ENCODE measurements at places on chromosomes 1 and 21.

- no peak for DNase-seq
Observed at GRCh38 chr1:213661302-213661701, 326.5 kb upstream of the PROX1 start.

DNA sequence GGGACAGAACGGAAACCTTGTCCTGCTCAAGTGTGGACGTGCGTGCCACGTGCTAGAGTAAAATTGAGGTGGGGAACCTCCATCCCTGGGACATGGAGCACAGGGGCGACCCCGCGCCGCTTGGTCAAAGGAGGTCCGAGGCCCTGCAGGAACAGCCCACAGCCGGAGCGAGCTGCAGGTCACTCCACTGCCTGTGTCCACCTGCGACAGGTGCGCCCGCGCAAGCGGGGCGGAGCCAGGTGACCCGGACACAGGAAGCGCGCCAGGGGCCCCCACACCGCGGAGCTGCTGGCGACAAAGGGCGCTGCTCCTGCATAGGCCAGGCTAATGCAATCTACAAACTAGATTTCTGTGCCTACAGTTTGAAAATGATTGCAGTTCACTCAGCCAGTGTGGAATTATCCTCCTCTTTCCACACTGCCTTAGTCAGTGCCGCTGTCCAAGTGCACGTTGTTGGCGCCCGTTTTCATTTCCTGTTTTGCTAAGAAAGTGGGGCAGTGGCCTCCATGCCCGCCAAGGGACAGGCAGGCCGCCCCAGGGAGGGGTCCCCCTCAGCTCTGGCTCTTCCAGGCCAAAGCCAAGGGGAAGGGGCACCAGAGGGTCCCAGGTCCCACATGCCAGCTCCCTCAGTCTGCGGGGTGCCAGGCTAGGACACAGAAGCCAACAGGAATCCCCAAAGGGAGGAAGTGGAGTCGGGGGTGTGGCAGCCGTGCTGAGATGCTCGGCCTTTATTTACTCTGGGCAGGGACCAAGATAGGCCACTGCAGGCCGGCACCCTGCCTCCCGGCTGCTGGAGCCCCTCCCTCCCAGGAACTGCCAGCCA is 4.3 kb upstream of the NADK start:
- no peak for DNase-seq

GRCh38 chr1:167563579-167564246 is 10.2 kb upstream of the CREG1 start:
- DNase-seq, result no peak

DNA sequence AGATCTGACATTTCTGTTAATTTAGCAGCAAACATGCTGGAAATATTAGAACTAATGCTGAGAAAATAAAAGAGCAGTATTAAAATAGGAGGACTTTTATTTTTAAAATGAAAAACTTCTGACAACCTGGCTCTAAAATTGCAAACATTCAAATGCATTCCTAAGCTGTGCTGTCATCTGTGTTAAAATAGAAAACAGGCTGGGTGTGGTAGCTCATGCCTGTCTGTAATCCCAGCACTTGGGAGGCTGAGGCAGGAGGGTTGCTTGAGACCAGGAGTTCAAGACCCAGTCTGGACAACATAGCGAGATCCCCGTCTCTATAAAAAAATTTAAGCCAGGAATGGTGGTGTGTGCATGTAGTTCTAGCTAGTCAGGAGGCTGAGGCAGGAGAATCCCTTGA is 44.6 kb downstream of the MIGA1 start:
- DNase-seq, result no peak

- DNase-seq, result no peak
Observed at GRCh38 chr1:99469550-99469971, 176.4 kb upstream of the PALMD start.

- DNase-seq, result no peak
Observed at GRCh38 chr1:227318853-227319607, 738 bp upstream of the CDC42BPA start.

- DNase-seq, result no peak
Observed at GRCh38 chr1:76340056-76340455, 265.5 kb downstream of the ST6GALNAC3 start.

DNA sequence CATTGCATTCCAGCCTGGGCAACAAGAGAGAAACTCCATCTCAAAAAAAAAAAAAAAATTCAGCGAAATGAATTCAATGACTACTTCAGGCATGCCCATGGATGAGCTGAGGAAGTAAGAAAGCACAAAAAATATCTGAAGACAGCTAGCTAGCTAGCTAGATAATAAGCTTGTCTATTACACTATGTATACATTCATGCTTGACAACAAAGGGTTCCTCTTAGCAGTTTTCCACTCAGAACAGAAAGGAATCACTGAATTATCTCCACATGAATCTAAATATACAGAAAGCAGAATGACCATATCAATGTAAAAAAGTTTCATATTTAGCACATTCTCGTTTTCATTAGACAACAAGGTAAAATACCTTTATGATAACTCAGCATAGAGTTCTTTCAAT is 32.1 kb downstream of the USP48 start:
- DNase-seq, result no peak

DNA sequence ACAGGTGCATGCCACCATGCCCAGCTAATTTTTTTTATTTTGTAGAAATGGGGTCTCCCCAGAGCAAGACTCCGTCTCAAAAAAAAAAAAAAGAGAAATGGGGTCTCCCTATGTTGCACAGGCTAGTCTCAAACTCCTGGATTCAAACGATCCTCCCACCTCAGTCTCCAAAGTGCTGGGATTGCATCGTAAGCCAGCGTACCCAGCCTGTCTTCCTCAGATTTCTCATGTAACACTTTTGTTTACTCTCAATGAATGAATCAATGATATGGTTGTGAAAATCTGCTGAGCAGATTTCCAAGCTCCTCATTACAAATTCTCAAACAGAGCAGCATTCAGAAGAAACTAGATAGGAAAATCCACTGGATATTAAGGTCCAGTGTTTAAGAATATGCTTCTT is 6.6 kb downstream of the CMPK1 start:
- DNase-seq, result no peak

- DNase-seq, result no peak
Observed at GRCh38 chr21:34201001-34201400, 127.6 kb downstream of the MRPS6 start.

DNA sequence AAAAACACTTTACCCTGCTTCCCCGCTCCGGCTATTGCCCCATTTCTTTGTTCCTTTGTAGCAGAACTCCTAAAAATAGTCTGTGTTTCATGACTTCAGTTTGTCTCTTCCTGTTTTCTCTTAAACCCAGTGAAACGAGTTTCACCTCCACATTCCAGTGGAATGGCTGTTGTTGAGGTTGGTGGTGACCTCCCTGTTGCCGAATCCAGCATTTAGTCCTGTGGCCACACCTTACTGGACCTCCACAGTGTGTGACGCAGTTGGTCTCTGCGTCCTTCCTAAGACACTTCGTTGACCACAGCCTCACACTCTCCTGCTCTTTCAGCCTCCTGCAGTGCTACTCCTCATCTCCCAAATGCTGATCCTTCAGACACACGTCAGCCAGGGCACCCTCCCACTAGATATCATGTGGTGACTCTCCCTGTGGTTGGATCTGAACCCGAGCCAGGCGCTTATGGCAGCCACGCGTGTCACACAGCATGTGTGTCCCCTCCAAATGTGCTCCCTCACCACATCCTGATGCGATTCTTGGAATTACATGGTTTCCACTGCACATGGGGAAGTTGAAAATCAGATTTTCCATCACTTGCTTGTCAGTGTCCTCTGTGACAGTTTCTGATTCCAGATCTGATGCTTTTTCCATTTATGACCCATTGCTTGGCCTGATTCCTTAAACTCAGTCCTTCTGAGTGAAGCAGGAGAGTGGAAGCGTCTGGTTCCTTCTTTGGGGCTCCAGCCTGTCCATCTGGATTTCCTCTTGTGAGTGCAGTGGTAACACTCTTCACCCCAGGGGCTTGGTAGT is 99.1 kb upstream of the ARTN start:
- peak; percentile 60 for DNase-seq

- no peak for DNase-seq
Observed at GRCh38 chr21:23861911-23862504, 1745.3 kb downstream of the MRPL39 start.

DNA sequence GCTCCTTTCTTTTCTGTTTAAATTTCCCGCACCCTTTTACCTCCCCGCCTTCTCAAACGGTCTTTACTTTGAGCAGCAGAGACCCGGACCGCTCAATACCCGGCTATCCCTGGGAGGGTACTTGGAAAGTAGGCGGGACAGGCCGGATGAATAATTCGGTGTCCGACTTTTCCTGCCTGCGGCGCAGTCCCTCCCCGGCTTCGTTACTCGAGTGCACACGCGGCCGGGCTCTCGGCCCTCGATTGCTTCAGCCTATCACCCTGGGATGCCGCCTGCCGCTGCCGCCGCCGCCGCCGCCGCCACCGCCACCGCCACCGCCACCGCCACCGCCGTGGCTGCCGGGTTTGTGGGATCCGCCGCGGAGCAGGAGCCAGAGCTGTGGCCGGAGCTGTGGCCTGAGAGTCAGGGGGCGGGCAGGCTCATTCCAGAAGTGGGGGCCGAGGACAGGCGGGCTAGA is 382 bp upstream of the RASAL2 start:
- peak; percentile 27 for DNase-seq

DNA sequence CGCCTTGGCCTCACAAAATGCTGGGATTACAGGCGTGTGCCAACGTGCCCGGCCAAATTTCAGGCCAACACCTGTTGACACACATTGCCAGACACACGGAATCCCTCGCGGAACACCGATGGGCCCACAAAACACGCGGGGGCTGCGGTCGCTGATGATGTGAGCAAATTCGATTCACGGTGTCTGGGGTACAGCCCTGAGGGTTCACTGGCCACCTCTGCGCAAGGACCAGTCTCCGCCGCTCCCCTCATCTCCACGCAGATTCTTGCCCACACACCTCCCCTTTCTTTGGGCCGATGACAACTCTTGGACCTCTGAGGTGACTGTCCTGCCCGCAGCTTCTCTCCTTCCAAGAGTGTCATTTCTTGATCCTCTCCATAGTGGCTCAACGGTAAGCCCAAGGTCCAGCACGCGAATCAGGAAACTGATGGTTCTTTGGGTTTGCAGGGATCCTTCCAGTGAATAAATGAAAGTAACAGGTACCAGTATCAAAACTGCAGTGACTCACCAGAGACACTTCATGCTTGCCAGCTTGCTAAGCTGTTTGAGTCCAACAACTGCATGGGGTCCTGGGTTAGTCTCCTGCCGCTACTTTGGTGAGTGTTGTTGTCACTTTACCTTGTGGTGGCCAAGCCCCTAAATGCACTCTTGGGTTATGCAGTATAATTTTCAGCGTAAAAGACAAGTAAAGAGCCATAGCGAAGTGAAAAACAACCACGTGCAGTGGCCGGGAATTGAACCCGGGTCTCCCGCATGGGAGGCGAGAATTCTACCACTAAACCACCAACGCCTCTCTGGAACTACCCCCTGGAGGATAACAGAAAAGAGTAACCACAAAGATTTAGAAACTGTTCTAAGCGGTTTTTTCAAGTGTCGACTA is 11.0 kb upstream of the RNU1-3 start:
- DNase-seq, result peak; percentile 91

DNA sequence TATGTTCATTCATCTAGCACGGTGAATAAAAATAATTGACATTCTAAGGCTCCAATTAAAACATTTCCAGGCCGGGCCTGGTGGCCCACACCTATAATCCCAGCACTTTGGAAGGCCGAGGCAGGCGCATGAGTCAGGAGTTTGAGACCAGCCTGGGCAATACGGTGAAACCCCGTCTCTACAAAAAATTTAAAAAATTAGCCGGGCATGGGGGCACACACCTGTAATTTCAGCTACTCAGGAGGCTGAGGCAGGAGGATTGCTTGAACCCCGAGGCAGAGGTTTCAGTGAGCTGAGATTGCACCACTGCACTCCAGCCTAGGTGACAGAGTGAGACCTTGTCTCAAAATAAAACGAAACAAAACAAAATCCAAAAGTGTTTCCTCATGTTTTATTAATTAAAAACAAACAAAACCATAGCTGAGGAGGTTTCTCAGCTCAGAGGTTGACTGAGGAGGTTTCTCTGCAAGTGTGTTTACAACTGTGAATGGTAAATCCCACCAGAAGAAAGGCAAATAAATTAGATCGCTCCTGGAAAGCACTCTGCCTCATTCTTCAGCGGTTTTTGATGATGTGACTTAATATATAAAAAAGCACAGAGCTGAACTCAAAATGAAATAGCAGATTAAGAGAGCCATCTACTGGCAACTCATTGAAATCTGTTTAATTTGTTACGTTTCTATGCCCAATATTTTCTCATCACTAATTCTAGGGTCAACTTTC is 37.7 kb upstream of the ATG4C start:
- no peak for DNase-seq

- DNase-seq, result no peak
Observed at GRCh38 chr1:201261771-201262547, 21.3 kb upstream of the PKP1 start.

Measured in CMK (cell line).